Calu3 (cell line): ENCODE measurements at places on chromosomes 1 and 21. TPM values are rescaled to one million over a fixed set of nuclear protein-coding genes. Genes with fewer than 3 reads are reported as not detected.

DNA sequence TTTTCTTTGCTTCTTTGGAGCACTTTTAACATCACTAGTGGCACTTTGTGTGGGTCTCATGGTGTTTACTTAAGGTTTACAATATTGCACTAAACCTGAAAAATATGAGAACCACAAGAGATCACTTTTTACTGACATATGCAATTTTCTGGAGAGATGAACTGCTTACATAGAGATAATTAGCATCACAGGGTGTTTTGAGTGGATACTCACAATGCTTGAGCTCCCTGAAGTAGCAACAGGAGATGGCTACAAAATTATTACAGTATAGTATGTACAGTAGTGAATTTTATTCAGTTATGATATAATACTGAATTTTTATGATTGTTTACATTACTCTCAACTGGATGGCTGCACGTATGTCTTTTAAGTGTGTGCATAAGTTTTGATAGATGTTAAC lies 22.6 kb downstream of the RPRD2 start:
- no peak for DNase-seq
- no peaks in the 10 kb centered on the region for H3K27me3 ChIP-seq
- no peak overlapping the region for H3K4me3 ChIP-seq
- H3K27ac ChIP-seq = no peak overlapping the region
- H3K36me3 ChIP-seq = peaks cover 4% of the 10 kb centered on the region

DNA sequence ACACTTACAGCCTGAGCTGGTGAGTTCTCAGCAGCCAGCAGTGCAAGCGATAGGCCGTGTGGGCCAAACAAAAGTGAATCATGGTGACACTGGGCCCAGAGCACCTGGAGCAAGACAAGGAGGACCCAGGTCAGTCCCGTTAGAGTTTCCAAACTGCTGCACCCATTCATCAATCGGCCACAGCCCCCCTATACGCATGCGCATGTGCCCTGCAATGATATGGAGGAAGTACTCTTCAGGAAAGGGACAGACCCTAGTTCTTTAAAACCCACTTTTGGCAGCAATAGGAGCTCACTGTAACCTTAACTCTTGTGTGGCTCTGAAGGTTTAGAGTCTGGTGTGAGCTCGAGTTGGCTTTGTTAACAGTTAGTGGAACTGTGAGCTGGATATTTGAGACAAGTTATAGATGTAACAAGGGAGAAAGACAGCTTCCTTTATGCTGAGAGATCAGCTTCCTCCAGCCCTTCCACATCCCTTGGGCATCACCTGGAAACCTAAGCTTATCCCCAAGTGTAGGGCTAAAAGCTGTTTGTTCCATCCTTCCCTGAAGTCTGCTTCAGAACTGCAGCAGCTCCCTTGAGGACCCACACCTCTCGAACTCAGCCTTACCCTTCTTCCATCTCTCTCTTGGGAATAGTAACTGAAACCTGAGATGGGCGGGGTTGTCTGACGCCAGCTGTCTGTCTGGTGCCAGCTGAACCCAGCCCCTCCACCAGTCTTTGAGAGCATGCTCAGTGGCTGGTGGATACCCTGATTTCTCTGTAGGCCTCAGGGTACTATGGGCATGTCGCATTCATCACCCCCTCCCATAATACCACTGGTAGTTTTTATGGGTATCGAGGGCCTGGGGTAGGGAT lies 17.7 kb downstream of the NMNAT1 start:
- no peak for DNase-seq
- no peaks in the 10 kb centered on the region for H3K4me1 ChIP-seq
- no peaks in the 10 kb centered on the region for H3K36me3 ChIP-seq
- no peak overlapping the region for H3K27ac ChIP-seq
- H3K27me3 ChIP-seq = no peaks in the 10 kb centered on the region
- H3K4me3 ChIP-seq = no peak overlapping the region

- H3K4me3 ChIP-seq = no peak overlapping the region
- H3K4me1 ChIP-seq = peaks cover 35% of the 10 kb centered on the region
- DNase-seq = no peak
- H3K27ac ChIP-seq = no peak overlapping the region
- no peaks in the 10 kb centered on the region for H3K27me3 ChIP-seq
Observed at GRCh38 chr21:35512346-35512745, 463.2 kb upstream of the RUNX1 start.

Gene ANGPTL7
- total RNA-seq = not detected in 2 replicates
